ENCODE measurements at places on chromosomes 3 and 15.

GRCh38 chr15:78072080-78072892, 5.2 kb downstream of the TBC1D2B start:
- DNase-seq: no peak

DNA sequence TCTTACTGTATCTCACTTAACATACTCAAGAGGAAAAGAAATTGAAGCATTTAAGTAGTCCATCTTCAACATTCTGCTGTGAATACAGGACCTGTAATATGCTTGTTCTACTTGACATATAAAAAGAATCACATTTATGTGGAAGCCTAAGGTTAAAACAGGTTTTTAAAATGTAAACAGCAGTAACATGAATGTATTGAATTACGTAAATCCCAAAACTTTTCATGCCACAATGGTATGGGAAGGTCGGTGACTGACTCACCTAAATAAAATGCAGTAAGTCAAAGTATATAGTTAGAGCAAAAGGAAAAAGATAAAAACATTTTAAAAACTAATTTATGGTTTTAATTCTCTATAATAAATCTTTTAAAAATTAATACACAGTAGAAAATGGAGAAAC, 115.7 kb upstream of the TJP1 start:
- no peak for DNase-seq

DNA sequence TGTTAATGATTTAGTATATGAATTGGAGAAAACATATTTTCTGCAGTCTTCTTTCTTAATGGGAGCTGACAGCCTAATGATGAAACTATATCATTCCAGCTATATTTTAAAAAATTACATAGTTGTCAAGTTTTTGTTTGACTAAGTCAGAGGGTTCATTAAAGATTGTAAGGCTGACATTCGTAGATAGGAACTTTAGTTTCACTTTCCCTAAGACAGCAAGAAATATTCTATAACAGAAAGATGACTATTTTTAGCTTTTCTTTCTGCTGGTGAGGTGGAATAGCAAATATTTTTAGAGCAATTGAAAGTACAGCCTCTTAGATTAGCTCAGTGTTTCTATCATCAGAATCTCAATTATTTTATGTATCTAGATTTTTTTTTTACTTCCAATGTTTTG, 60.2 kb downstream of the PIAS1 start:
- DNase-seq: no peak

DNA sequence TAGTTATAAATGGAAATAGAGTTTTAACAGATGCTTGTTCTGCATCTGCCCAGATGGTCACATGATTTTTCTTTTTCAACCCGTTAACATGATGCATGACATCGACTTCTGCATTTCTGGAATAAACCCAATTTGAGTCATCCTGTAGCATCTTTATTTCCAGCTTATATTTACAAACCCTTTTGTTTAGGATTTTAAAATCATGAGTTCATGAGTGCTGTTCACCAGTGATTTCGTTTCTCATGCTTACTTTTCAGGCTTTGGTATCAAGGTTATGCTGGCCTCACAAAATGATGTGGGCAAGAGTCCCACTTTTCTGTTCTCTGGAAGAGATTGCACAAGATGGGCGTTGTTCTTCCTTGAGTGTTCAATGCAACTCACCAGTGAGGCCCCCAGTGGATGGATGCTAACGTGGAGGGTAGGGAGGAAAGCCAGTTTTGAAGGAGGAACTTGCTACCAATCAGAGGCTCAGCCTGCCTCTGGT, 5.2 kb downstream of the HRH1 start:
- no peak for DNase-seq

DNA sequence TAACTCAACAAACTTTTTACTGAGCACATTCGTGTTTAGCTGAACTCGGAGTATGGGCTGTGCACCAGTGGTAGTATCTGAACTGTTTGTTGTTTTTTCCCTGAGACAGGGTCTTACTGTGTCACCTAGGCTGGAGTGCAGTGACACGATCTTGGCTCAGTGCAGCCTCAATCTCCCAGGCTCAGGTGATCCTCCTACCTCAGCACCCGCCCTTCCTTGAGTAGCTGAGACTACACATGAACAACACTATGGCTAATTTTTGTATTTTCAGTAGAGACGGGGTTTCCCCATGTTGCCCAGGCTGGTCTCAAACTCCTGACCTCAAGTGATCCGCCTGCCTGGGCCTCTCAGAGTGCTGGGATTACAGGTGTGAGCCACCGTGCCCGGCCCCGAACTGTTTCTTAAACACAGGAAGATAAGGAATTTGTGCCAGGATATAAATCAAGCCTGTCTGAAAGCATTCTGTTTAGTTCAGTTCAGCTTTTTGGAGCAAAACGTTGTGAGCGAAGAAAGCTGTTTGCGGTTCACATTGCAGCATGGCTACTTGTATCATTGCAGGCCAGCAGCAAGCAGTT, 40.4 kb upstream of the SKOR1 start:
- DNase-seq: no peak

- peak; percentile 79 for DNase-seq
Observed at GRCh38 chr3:151837057-151837456, 23.1 kb downstream of the AADAC start.

GRCh38 chr3:141056751-141057171, 5.6 kb downstream of the SPSB4 start:
- DNase-seq: no peak

DNA sequence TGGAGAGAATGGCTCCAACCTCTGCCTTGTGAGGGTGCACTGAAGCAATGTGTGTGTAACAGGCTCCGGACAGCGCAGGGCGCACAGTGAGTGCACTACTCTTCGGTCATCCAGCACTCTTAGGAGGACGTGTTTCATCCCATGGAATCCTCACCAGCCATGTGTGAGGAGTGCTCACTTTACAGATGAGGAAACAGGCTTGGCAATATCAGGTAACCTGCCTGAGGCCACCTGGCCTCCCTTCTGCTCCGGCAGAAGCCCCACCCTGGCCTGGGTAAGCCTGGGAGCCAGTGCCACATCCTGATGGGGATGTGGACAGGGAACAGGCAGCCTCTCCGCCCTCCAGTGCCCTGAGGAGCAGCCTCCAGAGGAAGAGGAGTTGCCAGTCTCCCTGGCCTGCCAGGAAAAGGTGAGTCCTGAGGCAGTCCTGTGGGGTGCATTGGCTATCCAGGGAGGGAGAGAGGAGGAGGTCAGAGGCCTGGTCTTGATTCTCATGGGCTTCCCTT, 39.4 kb upstream of the LIMD1 start:
- DNase-seq: no peak
